GM13977 (cell line): ENCODE measurements at places on chromosomes 12 and 14.

GRCh38 chr12:47079468-47079980 lies at the start of the genes AMIGO2 and PCED1B:
Gene AMIGO2, minus strand, starts transcription at chr12:47079959. Its CDS starts 957 bp downstream, at chr12:47079002.
Gene PCED1B, plus strand, starts transcription at chr12:47079621. Its CDS starts 155,443 bp downstream, at chr12:47235064.
- peak; percentile 53 for DNase-seq

DNA sequence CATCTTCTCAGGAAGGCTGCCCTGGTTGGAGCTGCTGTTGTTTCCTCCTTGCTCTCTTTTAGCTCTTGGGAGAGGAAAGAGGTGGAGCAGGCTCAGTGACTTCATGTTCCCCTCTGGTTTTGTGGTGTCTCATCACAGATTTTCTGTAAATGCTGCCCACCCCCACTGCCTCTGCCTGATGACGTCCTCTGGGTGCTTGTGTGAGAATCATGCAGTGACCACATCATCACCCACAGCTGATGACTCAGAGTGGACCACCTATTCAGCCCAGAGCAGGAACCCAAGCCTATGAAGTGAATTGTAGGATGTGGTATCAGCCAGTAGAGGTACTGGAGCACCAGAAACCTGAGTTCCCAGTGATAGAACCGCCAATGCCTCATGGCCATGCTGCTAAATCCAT lies at the start of gene GZMB:
TSS of gene GZMB (minus strand) at position 33 of the 400 bp plus-strand sequence. CDS start at position 3, 30 bp downstream.
- no peak for DNase-seq

DNA sequence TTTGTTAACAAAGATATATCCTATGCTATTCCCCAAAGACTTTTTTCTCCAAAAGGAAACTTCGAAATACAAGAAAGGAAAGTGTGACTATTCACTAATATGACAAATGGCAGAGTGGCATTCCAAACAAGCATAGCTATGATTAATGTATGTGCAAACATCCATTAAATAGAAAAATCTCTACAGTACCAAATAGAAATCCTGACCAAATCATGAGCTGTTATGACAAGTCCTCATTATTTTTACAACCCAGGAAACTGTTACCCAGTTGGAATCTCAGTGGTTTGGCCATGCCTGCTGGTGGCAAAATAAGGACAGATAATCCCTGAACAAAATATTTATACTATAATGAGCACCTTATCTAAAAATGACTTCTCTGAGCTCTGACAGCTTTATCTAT lies 202.1 kb downstream of the SEC23A start:
- no peak for DNase-seq

DNA sequence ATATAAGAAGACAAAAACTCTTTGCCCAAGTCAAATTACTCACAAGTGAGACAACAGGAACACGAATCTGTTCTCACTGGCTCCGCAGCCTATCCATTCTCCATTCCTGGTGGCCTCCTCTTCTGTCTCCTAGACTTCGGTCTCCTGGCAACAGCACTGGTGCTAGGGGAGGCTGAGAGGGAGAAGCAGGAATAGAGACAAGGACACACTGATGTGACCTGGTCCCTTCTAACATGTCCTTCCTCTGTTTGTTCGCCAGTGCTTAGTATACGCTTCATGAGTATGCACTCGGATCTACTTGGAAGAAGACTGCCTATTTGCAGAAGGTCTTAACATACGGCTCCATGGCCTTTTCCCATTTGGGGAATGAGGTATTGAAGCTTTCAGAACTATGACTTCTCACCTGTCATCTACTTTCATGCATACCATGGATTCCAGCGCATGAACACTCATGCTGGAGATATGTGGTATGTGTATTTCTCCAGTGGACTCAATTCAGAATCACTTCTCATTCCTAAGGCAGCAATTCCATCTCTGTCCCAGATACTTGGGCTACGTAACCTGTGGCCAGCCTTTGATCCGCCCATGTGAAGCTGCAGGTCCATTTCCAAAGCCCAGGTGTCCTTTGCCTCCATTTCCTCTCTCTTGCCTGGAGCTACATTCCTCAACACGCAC lies 33.9 kb downstream of the BHLHE41 start:
- no peak for DNase-seq

DNA sequence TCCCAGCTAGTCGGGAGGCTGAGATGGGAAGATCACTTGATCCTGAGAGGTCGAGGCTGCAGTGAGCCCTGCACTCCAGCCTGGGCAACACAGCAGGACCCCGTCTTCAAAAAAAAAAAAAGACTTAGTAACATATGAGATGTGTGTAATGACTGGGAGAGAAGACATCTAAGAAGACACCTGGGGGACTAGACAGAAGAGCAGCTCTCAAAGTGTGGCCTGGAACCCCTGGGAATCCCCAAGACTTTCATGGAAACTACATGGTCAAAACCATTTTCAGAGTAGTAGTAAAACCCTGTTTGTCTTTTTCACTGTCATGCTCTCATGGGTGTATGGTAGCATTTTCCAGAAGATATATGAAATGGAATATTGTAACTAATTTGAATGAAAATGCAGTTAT lies 45.3 kb downstream of the R3HDM2 start:
- peak; percentile 64 for DNase-seq

- DNase-seq: no peak
Measured at GRCh38 chr12:101599771-101600484, 5.2 kb downstream of the MYBPC1 start.

GRCh38 chr12:7060353-7060954 lies at the start of gene C1S:
Gene C1S, plus strand, starts transcription at chr12:7060718. Its CDS starts 1,195 bp downstream, at chr12:7061913.
- DNase-seq: no peak

- DNase-seq: no peak
Measured at GRCh38 chr14:33842299-33842698, 108.6 kb downstream of the EGLN3 start.

- DNase-seq: no peak
Measured at GRCh38 chr14:82432301-82433105, 898.9 kb upstream of the SEL1L start.

- DNase-seq: no peak
Measured at GRCh38 chr12:21130998-21131397, at the start of gene SLCO1B1. Gene SLCO1B1, plus strand, starts transcription at chr12:21131194. Its CDS starts 10,381 bp downstream, at chr12:21141575.
